ENCODE measurements at places on chromosomes 11 and 22.
A peak's percentile ranks its signal among the peaks of the same experiment; 100 is the strongest.

DNA sequence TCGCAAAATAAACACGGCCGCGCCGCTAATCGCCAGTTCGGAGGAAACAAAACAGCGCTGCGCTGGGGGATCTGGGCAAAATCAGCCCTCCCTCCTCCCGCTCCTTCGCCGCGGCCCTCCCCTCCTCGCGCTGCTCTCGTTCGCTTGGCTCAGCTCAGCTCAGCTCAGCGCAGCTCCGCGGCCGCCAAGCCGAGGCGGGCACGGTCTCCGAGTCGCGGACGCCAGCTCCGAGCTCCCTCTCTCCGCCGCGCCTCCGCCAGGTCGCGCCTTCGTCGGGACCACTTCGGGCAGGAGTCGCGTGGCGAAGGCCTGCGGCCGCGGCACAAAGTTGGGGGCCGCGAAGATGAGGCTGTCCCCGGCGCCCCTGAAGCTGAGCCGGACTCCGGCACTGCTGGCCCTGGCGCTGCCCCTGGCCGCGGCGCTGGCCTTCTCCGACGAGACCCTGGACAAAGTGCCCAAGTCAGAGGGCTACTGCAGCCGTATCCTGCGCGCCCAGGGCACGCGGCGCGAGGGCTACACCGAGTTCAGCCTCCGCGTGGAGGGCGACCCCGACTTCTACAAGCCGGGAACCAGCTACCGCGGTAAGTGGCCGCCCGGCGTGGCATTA, at the start of gene SPON1:
Gene SPON1 (plus strand): TSS at position 162 of the 607 bp plus-strand sequence. CDS start 182 bp downstream, at position 344.
- DNase-seq: peak; percentile 32
- H3K36me3 ChIP-seq: peaks cover 19% of the 10 kb centered on the region
- peaks cover 14% of the 10 kb centered on the region for H3K4me1 ChIP-seq
- peaks cover 76% of the 10 kb centered on the region for H3K27me3 ChIP-seq

DNA sequence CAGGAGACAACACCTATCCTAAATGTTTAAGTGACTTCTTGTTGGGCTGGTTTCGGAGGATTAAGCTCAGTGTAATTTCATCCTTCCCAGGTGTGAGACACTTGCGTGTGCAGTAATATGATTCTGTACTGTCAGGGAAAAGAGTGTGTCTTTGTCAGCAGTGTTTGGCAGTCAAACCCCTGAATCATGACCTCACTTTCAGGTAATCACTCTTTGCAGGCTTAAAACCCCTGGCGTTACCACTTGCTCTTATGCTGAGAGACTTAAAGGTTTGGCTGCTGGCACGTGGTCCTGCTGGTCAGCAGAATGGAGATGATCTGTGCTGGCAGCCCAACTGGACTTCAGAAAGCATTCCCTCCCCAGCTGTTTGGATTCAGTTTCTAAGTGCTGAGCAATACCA, 56.1 kb downstream of the APIP start:
- no peaks in the 10 kb centered on the region for H3K4me1 ChIP-seq
- no peak overlapping the region for H3K4me3 ChIP-seq
- H3K36me3 ChIP-seq: peaks cover 4% of the 10 kb centered on the region

- H3K4me1 ChIP-seq: no peaks in the 10 kb centered on the region
- H3K4me3 ChIP-seq: no peak overlapping the region
- no peak for DNase-seq
- H3K27ac ChIP-seq: no peak overlapping the region
These were observed 129.3 kb upstream of the FGF3 start for GRCh38 chr11:69948256-69949141.

DNA sequence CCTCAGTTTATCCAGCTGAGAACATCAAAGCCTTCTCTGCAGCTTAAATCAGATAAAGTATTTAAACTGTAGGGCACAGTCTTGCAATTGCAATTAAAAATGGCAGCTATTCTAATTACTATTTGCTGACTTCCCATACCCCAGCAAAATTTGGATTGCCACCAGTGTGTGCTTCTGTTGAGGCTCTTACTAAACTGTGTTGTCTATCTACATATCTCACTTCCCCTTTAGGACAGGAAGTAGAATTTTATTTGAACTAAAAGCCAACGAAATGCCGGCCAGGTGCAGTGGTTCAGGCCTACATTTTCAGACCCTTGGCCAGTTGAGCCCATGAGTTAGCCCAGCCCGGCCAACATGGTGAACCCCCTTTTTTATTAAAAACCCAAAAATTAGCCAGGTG, 7.1 kb downstream of the SAA4 start:
- H3K4me1 ChIP-seq: no peaks in the 10 kb centered on the region
- no peak overlapping the region for H3K4me3 ChIP-seq
- no peak for DNase-seq
- peaks cover 2% of the 10 kb centered on the region for H3K36me3 ChIP-seq

DNA sequence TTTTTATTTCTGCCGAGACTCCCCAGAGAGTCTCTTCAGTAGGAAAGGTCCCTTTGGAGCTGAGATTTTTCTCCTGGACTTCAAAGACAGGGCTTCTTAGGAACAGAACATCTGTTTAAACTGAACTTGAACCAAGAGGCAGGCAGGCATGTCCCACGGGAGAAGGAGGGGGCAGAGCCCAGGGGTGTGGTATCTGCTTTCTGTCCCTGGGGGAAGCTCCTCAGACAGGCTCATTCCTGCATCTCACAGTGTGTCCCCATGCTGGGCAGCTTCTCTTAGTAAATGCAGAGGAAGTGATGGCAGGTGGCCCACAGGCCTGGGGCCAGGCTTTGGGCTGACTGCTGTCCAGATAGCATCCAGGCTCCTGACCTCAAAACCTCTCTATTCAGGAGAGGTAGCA, 47.3 kb downstream of the TSPAN18 start:
- H3K27ac ChIP-seq: no peak overlapping the region
- peaks cover 6% of the 10 kb centered on the region for H3K36me3 ChIP-seq
- peaks cover 40% of the 10 kb centered on the region for H3K4me1 ChIP-seq

- peaks cover 3% of the 10 kb centered on the region for H3K36me3 ChIP-seq
- H3K4me1 ChIP-seq: no peaks in the 10 kb centered on the region
- peaks cover 31% of the 10 kb centered on the region for H3K27me3 ChIP-seq
- no peak for DNase-seq
- no peak overlapping the region for H3K4me3 ChIP-seq
These were observed 103.2 kb downstream of the XKR3 start for GRCh38 chr22:16721961-16722360.

GRCh38 chr11:65366340-65366773, 11.8 kb downstream of the TIGD3 start:
- peak overlapping the region; percentile 27 for H3K27ac ChIP-seq
- DNase-seq: no peak
- no peaks in the 10 kb centered on the region for H3K36me3 ChIP-seq
- H3K4me1 ChIP-seq: peaks cover 2% of the 10 kb centered on the region
- no peaks in the 10 kb centered on the region for H3K27me3 ChIP-seq
- no peak overlapping the region for H3K4me3 ChIP-seq

- DNase-seq: no peak
- peaks cover 2% of the 10 kb centered on the region for H3K36me3 ChIP-seq
- no peaks in the 10 kb centered on the region for H3K4me1 ChIP-seq
- peaks cover 29% of the 10 kb centered on the region for H3K27me3 ChIP-seq
- H3K4me3 ChIP-seq: no peak overlapping the region
- H3K27ac ChIP-seq: no peak overlapping the region
These were observed 578.5 kb downstream of the TBC1D22A start for GRCh38 chr22:47340851-47341436.

DNA sequence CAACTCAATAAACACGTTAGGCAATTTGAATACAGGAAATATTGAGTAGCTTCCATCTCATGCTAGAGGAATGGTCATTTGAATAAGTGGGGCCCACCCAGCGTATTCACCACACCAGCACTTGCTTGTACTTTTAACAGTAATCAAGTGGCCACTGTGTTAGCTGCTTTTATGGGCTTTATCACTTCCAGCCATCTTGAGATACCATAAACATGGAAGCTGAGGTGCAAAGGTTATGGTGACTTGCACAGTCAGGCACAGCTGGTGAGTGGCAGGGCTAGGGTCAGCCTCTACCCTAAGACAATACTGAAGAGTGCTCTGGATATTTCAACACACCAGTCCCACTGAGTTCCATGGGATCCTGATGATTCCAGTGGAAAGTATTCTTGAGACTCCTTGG, 6.7 kb downstream of the JOSD1 start:
- H3K36me3 ChIP-seq: peaks cover 5% of the 10 kb centered on the region
- H3K27ac ChIP-seq: peak overlapping the region; percentile 80
- no peak for DNase-seq

- peaks cover 39% of the 10 kb centered on the region for H3K27me3 ChIP-seq
- H3K36me3 ChIP-seq: no peaks in the 10 kb centered on the region
These were observed 1022.0 kb downstream of the TBC1D22A start for GRCh38 chr22:47784367-47784983.

- no peaks in the 10 kb centered on the region for H3K4me1 ChIP-seq
- H3K27ac ChIP-seq: no peak overlapping the region
- DNase-seq: no peak
- H3K4me3 ChIP-seq: no peak overlapping the region
- no peaks in the 10 kb centered on the region for H3K36me3 ChIP-seq
These were observed 240.5 kb upstream of the CCDC179 start for GRCh38 chr11:23100726-23101125.

GRCh38 chr22:41169157-41169556, 36.0 kb upstream of the L3MBTL2 start:
- peaks cover 6% of the 10 kb centered on the region for H3K4me1 ChIP-seq
- DNase-seq: no peak
- no peak overlapping the region for H3K4me3 ChIP-seq
- no peaks in the 10 kb centered on the region for H3K27me3 ChIP-seq
- peaks cover 6% of the 10 kb centered on the region for H3K36me3 ChIP-seq
- no peak overlapping the region for H3K27ac ChIP-seq

GRCh38 chr11:26018336-26018735, 313.6 kb upstream of the ANO3 start:
- H3K27ac ChIP-seq: no peak overlapping the region
- no peaks in the 10 kb centered on the region for H3K4me1 ChIP-seq
- no peaks in the 10 kb centered on the region for H3K36me3 ChIP-seq
- H3K27me3 ChIP-seq: no peaks in the 10 kb centered on the region
- DNase-seq: no peak

DNA sequence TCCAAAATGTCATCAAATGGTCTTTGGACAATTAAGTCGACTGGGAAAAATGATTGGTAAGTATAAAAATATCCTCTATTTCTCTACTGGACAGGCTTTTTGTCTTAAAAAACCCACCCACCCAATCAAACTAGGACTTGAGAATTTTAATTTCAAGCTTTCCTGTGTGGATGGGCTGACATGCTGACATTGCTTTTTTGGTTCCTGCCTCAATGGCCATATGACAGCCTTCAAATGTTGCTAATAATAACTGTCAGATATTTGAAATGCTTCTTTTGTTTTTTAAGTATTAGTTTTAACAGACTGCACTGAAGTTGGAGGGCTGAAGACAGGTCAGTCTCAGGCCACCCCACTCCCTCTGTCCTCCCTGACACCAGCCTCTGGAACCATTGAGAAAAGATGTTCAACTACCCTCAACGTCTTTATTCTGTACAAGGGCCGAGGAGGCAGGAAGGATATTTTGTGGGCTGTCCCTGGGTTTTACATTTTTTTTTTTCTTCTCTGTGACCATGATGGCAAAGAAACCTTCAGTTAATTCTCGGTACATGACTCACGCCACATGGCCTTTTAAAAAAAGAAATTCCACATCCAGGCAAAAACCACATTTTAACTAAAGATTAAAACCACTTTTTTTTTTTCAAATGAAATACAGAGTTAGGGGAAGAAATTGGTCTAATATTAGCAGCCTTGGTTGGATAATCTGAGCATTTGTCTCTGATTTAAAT, 130.4 kb downstream of the SLC1A2 start:
- H3K27me3 ChIP-seq: peaks cover 4% of the 10 kb centered on the region
- DNase-seq: no peak
- peaks cover 3% of the 10 kb centered on the region for H3K36me3 ChIP-seq
- H3K27ac ChIP-seq: no peak overlapping the region
- H3K4me1 ChIP-seq: peaks cover 11% of the 10 kb centered on the region

DNA sequence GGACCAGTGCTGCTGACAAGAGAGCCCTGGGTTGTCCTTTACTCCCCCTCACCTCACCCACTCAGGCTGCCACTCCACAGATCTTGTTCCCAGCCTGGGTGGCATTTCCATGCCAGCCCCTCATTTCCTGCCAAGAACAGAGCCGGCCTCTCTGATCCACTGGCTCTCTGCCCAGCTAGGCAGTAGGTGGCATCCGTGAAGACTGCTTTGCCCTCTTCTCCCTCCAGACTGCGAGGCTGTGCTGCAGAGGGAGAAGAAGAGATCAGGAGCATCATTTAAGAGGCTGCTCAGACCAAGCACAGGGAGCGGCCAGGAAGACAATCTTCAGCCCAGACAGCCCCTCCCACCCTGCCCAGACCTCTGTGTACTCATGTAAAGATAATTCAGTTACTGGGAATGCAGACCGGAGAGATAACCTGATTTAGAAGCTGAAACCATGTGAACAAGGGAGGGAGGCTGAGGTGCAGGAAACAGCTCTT, 126.9 kb upstream of the NCAM1 start:
- H3K27me3 ChIP-seq: peaks cover 15% of the 10 kb centered on the region
- no peak overlapping the region for H3K4me3 ChIP-seq
- H3K4me1 ChIP-seq: no peaks in the 10 kb centered on the region
- no peak overlapping the region for H3K27ac ChIP-seq

- H3K27me3 ChIP-seq: no peaks in the 10 kb centered on the region
- H3K4me3 ChIP-seq: no peak overlapping the region
- peak overlapping the region; percentile 60 for H3K27ac ChIP-seq
These were observed 14.3 kb downstream of the PACSIN2 start for GRCh38 chr22:43000441-43001175.

GRCh38 chr22:36077271-36077670, 48.6 kb upstream of the RBFOX2 start:
- H3K36me3 ChIP-seq: no peaks in the 10 kb centered on the region
- peaks cover 4% of the 10 kb centered on the region for H3K27me3 ChIP-seq
- no peak overlapping the region for H3K4me3 ChIP-seq
- H3K4me1 ChIP-seq: peaks cover 2% of the 10 kb centered on the region

DNA sequence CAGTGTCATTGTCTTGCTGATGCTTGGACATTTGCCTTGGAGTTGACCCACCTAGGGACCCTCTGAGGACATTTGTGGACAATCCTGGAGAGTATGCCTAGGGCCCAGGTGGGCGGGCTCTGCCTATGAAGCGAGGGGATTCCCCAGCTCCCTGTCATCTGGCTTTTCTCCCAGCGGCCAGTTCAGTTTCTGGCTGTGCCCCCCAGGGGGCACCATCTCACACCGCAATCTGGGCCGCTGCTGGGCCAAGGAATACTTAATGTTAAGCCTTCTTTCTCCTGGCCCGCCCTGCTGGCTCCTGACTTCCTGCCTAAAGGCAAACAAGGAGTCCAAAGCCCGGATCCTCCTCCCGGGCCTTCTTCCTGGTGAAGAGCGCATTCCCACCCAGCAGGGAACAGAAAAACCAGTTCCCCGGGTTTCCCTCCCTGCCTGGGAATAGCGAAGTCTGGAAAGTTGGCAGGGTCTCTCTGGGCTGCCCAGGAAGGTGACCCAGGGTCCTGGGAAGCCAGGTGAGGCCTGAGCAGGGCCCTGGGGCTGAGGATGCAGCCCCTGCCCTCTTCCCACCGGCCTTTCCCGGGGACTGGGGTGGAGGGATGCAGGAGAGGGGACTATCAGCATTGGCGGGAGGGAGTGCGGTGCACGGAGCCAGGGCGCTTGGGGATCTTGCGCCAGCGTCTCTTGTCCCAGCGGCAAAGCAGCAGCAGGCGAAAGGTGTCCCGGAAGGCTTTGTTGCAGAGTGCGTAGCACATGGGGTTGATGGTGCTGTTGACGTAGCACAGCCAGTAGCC, 11.9 kb downstream of the CHRM1 start:
- peaks cover 5% of the 10 kb centered on the region for H3K36me3 ChIP-seq
- H3K4me1 ChIP-seq: peaks cover 12% of the 10 kb centered on the region
- no peak for DNase-seq

All from T-helper 17 cell (primary cell).